ENCODE measurements at places on chromosomes 4 and X.
A peak's percentile ranks its signal among the peaks of the same experiment; 100 is the strongest.

GRCh38 chr4:907691-908425 is 24.3 kb downstream of the GAK start:
- no peak for DNase-seq

DNA sequence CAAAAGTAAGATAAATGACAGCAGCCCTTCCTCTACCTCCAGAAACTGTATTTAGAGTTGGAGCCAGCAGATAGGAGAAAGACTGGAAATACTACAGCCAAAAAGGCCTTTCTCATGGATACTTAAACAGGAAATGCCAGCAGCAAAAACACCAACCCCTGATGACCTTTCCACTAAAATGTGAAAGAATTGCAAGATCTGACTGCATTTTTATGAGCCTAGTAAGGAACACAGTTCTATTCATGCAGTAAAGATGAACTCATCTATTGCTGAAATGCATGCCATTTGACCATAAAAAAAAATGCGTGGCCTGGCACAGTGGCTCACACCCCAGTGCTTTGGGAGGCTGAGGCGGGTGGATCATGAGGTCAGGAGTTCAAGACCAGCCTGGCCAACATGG is 19.9 kb downstream of the ABCG2 start:
- peak; percentile 74 for DNase-seq

DNA sequence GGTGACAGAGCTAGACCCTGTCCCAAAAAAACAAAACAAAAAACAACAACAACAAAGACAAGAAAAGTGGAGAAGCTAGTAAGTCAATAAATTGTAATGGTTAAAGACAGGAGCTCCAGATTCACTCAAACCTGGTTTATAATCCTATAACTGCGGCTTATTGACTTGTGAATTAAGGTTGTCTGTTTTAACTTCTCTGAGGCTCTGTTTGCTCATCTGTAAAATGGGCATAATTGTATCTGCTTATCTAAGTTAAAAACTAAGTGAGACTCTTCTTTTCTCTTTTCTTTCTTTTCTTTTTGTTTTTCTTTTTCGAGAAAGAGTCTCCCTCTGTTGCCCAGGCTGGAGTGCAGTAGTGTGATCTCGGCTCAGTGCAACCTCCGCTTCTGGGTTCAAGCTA is 84.9 kb downstream of the SOWAHB start:
- no peak for DNase-seq

GRCh38 chrX:48696909-48697727 is 584 bp downstream of the SUV39H1 start:
- no peak for DNase-seq

DNA sequence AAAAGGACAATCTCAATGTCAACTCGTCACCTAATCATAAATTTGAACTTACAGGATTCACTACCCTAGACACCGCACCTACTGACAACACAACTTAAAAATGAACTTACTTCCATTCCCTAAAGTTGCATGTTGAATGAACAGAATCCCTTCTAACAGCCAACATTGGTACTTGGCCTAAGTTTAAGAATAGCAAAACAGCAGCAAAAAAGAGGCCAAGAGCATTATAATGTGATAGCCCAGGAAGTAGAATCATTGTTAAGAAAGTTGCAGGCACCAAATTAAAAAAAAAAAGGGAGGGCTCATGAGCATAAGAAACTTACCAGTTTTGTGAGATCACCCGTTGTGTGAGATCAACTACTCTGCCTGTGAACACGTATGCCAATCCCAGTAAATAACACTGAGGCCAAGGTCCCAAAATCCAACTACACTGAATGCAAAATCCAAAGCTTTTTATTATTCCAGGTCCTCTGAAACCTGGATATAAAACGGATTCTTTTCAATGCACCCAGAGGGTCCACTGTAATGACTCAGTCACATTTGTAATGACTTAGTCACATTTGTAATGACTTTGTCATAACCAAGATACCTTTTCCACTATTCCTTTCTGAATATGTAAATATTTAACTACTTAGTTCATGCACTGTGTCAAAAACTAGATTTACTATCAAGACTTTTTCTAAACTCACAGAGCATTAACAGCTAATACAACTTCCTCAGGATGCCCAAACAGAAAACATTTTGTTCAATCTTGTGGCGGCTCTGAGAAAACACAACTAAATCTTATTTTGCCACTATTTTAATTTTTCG is 6.8 kb downstream of the HNRNPDL start:
- no peak for DNase-seq

DNA sequence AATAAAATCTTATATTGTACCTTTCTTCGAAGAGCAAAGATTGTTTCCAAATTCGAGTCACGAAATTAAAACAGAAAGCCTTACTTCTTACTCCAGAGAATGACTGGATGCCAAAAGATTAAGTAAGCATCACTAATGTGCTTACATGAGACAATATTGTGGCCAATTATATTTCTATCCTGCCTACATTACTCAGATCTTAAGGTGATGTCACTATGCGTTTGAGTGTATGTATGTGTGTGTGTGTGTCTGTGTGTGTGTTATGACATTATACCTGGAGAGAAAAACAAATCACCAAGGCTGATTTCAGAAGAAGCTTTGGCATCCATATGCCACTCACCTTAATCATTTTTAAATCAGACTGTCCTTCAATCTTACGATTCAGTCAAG is 556.3 kb downstream of the PPARGC1A start:
- DNase-seq = no peak

GRCh38 chr4:23353200-23353599 is 536.6 kb downstream of the PPARGC1A start:
- no peak for DNase-seq

- no peak for DNase-seq
Measured at GRCh38 chrX:109399831-109400230, 82.1 kb downstream of the GUCY2F start.

DNA sequence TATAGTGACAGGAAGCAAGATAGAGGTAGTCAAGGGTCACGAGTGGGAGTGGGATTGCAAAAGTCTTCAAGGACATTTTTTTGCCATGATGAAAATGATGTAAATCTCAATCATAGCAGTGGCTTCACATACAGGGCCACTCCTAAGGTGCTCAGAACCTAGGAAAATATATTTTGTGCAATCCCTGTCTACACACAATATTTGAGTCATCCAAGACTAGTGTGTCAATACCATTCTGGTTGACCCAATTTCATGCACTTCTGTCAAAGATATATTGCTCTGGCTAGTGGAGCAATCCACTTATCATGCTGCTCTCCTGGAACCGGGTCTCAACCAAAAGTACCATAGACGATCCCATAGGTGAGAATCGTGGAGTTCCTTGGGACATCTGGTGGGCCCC is 24.2 kb upstream of the XPNPEP2 start:
- DNase-seq = no peak

DNA sequence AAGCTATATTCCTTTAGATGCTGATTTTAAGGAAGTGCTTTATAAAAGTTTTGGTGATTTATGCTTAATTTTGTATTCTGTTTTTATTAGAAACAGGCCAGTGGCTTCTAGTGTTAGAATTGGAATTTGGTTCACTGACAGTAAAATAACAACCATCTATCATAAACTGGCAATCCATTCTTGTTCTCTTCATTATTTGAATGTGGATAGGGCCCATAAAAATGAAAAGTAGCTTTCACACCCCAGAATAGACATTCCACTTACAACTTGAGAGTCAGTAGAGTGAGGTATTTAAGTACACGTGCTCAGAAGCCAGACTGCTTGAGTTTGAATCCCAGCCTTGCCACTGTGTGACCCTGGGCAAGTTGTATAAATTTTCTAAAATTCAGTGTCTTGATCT is 232.4 kb upstream of the CTSO start:
- DNase-seq = no peak

GRCh38 chr4:72484981-72485380 is 84.0 kb downstream of the ADAMTS3 start:
- no peak for DNase-seq

GRCh38 chrX:36336751-36337150 is 417.2 kb downstream of the CFAP47 start:
- DNase-seq = no peak

DNA sequence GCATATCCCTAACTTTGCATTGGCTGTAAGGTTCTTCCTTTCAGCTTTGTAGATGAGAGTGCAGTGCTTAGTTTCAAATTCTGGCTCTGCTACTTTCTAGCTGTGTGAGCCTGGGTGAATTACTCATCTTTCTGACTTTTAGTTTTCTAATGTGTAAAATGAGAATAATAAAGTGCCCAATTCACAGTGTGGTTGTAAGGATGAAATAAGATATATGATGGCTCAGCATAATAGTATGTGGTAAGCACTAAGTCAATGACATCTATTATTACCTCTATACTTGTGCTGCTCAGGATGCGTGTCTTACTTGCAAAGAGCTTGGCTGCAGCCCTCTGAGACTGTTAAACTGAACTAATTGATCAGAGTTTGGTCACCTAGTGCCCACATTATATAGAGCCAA is 30.6 kb upstream of the ETNPPL start:
- no peak for DNase-seq

- no peak for DNase-seq
Measured at GRCh38 chrX:132041015-132041414, 17.9 kb downstream of the STK26 start.

GRCh38 chr4:107035819-107036583 is at the start of gene DKK2:
TSS of gene DKK2 (minus strand) at chr4:107036313. CDS start at chr4:107035591, 722 bp downstream.
- no peak for DNase-seq

DNA sequence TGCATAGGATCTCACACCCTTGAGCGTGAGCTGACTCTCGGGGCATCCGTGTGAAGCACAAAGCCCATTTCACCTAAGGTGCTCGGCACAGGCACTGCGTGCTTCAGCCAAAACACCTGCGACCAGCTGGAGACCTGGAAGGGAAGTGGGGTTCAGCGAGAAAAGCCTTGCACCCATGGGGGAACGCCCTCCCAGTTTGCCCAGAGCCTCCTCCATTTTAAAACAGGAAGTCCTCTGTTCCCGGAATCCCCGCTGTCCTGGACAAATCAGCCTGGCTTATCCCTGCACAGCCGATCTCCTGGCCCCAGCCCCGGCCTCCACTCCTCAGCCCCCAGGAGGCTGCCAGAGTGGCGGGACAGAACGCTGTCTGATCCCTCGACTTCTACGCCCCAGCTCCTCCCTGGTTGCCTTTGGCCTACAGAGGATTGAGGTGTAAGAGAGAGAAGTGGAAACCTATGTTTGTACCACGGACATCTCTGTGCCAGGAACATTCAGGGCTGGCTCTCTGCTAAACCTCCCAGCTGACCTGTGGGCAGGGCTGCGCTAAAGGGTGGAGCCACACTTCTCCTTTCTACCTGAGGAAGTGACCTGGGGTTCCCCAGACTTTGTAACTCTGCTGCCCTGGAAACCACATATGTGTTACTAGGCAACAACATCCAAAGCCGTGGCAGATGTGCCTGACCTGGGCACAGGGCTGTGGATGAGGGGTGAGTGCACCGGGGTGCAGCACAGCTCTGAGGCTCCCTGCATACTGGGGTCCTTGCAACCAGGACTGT is 3.8 kb upstream of the C4orf50 start:
- DNase-seq = no peak

- DNase-seq = no peak
Measured at GRCh38 chr4:14446904-14447303, 555.4 kb upstream of the CPEB2 start.

GRCh38 chr4:86730310-86730709 is 118.9 kb downstream of the SLC10A6 start:
- DNase-seq = no peak

GRCh38 chr4:2243681-2244380 is 1.9 kb upstream of the HAUS3 start:
- DNase-seq = no peak

- no peak for DNase-seq
Measured at GRCh38 chr4:21184788-21185187, 484.5 kb downstream of the PACRGL start.

DNA sequence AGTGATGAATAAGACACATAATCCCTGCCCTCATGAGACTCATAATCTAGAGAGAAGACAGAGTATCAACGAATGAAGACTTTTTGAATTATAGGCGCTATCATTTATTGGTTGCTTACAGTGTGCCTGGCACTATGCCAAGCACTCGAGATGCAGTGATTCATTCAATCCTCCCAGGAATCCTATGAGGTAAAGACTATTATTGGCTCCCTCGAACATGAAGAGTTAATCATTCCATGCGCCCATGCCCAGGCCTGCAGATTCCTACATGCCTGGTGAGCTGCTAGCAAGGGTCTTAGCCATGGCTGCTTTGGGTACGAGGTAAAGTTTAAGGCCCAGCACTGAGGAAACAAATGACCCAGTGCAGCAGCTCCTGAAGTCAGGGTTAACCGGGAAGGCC is 47.0 kb downstream of the TEX13B start:
- DNase-seq = no peak

- DNase-seq = no peak
Measured at GRCh38 chr4:151777471-151777870, 16.7 kb upstream of the GATB start.

GRCh38 chrX:56066016-56066415 is 166.1 kb upstream of the KLF8 start:
- DNase-seq = no peak

DNA sequence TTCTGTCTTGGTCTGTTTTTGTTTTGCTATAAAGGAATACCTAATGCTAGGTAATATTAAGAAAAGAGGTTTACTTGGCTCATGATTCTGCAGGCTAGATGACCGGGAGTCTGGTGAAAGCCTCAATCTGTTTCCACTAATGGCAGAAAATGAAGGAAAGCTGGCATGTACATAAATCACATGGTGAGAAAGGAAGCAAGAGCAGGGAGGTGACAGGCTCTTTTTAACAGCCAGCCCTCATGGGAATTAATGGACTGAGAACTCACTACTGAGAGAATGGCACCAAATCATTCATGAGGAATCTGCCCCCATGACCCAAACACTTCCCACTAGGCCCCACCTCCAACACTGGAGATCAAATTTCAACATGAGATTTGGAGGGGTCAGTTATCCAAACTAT is 27.6 kb downstream of the SATL1 start:
- no peak for DNase-seq

DNA sequence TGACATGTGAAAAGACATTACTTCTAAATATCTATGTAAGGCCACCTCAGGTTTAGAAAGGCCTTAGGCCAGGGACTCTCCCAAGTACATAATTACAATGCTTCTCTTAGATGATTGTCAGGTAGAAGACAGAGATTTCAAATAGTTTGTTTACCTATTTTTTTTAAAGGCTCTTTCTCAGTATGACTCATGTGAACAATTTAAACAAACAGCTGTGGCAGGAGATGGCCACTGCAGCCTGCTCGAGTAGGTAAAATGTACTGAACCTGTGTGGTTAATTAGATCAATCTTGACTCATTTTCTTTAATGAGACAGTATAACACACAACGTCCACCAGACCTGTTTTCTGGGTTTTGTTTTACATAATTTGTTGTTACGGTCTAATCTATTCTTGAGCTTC is 50.2 kb downstream of the LEF1 start:
- DNase-seq = no peak

GRCh38 chr4:101031971-101032370 is 315.4 kb downstream of the PPP3CA start:
- DNase-seq = no peak

- no peak for DNase-seq
Measured at GRCh38 chr4:104451573-104451972, 43.1 kb downstream of the CXXC4 start.
